ENCODE measurements at places on chromosomes 13 and 19. TPM values are rescaled to one million over a fixed set of nuclear protein-coding genes. Genes with fewer than 3 reads are reported as not detected.

Gene OCEL1
- total RNA-seq = 12.1 TPM

Gene TNNT1
- 130 TPM for total RNA-seq

Gene PODNL1
- 1.5 TPM for total RNA-seq

Gene SIGLEC8
- total RNA-seq = not detected

Gene PET100
- total RNA-seq = 51.4 TPM

Gene KIR2DL3
- total RNA-seq = not detected

Gene ERICH4
- total RNA-seq = not detected

Gene CRB3
- 3.9 TPM for total RNA-seq

Gene RFXANK
- total RNA-seq = 35.0 TPM

Gene C13orf46
- total RNA-seq = 0.07 TPM

Gene ZNF229
- 2.6 TPM for total RNA-seq

Gene CEACAM20
- total RNA-seq = not detected

Gene PGLYRP1
- total RNA-seq = not detected

Gene CERS1
- 5.5 TPM for total RNA-seq

Gene TMEM272
- not detected for total RNA-seq

Gene NEK5
- total RNA-seq = 0.09 TPM

Gene CNN1
- 0.80 TPM for total RNA-seq

Gene FPR1
- 0.11 TPM for total RNA-seq

Gene S1PR5
- 1.9 TPM for total RNA-seq

Gene C1QTNF9
- not detected for total RNA-seq

Gene ZNF763
- total RNA-seq = not detected

Gene CCL25
- total RNA-seq = not detected

Gene MTIF3
- 21.7 TPM for total RNA-seq

Gene KASH5
- total RNA-seq = not detected

Gene IGFL3
- total RNA-seq = 0.25 TPM

Gene ZNF30
- 5.4 TPM for total RNA-seq

Gene CYSLTR2
- not detected for total RNA-seq

Gene CCDC194
- total RNA-seq = not detected

Gene ZNF784
- total RNA-seq = 4.8 TPM

Gene SYT5
- total RNA-seq = 1.9 TPM

Gene SYT3
- 0.74 TPM for total RNA-seq
